ENCODE measurements at places on chromosomes 5 and 9. TPM values are rescaled to one million over a fixed set of nuclear protein-coding genes. Genes with fewer than 3 reads are reported as not detected.

GRIA1 gene
- total RNA-seq, result not detected

GRCh38 chr5:6545036-6545693 lies 87.7 kb downstream of the NSUN2 start:
- no peak for DNase-seq

DNA sequence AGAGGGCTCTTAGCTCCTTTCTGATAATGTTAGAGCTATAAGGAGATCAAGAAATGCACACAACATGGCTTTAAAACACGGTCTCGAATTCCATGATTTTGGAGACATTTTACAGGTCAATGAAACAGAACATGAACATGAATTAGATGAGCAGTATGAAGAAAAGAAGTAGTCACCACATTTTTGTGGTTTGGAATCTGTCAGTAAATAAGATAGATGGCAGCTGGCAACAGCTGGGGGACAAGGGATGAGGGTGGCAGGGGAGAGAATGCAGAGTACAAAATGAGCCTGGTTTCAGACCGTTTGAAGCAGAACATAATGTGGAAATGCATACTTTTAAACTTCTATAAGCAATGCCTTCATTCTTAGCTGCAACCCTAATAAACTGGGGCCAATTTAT lies 107.1 kb downstream of the OXCT1 start:
- DNase-seq, result no peak

- DNase-seq, result no peak
Measured at GRCh38 chr9:122368642-122369041, 2.2 kb upstream of the PTGS1 start.

NMUR2 gene
- total RNA-seq, result not detected

- DNase-seq, result peak; percentile 68
Measured at GRCh38 chr9:36102742-36103495, 33.6 kb upstream of the GLIPR2 start.

Measured in T-helper 17 cell (primary cell).